Brain microvascular endothelial cell (primary cell): ENCODE measurements at places on chromosomes 12 and 14.

GRCh38 chr12:85733221-85733840 lies 102.9 kb downstream of the RASSF9 start:
- peak; percentile 43 for DNase-seq

DNA sequence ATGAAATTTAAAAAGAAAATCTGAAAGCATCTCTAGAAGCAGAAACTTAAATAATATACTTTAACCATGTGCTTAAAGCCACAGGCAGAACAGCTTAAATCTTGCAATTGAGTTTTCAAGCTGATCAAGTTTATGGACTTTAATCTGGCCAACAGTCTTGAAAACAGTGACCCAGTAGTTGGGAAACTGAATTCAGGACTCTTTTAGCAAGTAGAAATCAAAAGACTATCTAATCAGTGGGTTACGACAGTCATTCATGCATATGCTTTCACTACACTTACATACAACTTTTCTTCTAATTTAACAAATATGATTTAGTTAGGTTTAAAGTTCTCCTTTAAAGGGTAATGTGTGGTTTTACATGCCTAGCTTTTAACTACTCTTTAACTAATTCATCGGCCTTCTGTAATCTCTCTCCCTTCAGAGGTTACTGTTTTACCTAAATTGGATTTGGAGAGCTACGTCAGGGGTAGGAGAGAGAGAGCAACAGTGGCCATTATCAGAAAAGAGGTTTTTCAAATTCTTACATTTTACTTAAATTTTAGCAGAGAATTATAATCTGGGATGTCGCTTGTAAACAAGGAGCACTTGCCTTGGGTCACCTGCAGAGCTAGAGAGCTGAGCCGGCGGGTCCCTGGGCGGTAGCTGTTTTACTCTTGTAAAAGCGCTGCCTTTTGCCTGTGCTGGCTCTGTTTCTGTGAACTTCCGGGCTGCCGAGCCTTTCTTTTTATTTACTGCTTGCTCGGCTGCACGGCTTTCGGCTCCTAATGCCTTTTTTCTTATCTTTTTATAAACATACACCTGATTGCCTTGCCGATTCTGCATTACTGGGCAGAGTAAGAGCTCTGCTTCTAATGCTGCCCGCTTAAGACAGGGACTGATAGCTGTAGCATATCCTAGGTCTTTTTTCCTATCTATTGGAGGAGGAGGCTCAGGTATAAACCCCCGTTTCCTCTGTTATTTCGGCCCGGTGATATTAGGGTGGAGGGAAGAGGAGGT lies 17.4 kb upstream of the LYZ start:
- no peak for DNase-seq

GRCh38 chr12:27958675-27959074 lies 13.9 kb downstream of the PTHLH start:
- DNase-seq = no peak

DNA sequence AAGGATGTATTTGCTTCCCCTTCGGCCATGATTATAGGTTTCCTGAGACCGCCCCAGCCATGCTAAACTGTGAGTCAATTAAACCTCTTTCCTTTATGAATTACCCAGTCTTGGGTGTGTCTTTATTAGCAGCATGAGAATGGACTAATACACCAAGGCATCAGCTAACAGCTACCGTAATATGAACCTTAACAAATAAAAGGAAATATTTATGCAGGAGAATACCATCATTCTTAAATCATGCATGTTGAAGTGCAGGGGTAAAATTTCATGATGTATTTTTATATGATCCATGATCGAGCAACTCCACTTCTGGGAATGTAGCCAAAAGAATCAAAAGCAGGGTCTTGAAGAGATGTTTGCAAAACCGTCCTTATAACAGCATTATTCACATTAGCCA lies 379.0 kb downstream of the NPAS3 start:
- no peak for DNase-seq

DNA sequence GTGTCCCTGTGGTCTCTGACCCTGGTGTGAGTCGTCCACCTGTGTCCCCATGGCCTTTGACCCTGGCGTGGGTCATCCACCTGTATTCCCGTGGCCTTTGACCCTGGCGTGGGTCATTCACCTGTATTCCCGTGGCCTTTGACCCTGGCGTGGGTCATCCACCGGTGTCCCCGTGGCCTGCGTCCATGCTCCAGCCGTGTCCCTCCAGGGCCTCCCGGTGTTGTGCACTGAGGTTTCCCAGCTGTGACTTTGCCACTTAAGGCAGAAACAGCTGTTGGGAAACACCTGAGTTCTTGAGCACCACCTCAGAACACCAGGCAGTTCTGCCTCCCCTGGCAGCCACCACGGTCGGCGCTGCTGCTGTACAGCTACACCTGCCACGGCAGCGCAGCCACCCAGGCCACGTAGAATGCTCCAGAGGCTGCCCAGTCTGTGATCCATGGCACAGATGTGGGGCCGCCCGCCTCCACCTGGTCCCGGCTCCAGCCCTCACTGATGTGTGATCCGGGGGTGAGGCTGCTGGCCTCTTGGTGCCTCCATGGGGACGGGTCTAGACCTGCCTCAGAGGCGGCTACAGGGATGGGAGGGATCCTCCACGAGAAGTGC lies 69.1 kb upstream of the GALNT9 start:
- DNase-seq = no peak

GRCh38 chr14:92553438-92553837 lies 39.9 kb downstream of the RIN3 start:
- peak; percentile 67 for DNase-seq

GRCh38 chr12:50112456-50113218 lies 601 bp downstream of the COX14 start:
- no peak for DNase-seq

DNA sequence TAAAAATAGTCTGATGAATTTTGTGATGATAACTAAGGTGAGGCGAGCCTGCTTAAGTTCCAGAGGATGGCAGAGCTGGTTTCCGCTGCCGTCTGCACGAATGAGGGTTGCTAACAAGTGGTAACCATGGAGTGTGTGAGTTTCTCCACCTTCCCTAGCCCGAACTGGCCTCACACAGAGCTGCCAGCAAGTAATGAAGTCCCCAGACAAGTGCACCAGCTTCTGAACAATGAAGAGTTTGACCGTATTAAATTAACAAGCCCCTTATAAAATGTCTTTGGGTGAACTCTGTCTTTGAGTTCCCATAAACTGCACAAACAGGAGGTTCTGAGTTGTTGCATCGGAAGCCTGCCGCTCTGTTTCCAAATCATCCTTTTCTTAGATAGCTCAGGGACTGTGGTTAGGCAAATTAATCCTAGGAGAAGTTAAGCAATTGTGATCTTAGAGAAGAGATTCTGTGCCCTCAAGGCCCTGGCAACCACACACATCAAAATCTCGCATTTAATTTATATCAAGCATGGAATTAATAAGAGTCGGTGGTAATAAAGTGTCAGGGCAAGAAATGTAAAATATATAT lies 274.1 kb upstream of the DAAM1 start:
- no peak for DNase-seq

- no peak for DNase-seq
Observed at GRCh38 chr14:24828486-24828885, 194.5 kb upstream of the GZMB start.

GRCh38 chr14:69059658-69060623 lies 80.8 kb upstream of the ACTN1 start:
- DNase-seq = peak; percentile 99

GRCh38 chr12:82686168-82687020 lies at the start of gene TMTC2:
Gene TMTC2, plus strand, starts transcription at chr12:82686906.
- DNase-seq = peak; percentile 89

DNA sequence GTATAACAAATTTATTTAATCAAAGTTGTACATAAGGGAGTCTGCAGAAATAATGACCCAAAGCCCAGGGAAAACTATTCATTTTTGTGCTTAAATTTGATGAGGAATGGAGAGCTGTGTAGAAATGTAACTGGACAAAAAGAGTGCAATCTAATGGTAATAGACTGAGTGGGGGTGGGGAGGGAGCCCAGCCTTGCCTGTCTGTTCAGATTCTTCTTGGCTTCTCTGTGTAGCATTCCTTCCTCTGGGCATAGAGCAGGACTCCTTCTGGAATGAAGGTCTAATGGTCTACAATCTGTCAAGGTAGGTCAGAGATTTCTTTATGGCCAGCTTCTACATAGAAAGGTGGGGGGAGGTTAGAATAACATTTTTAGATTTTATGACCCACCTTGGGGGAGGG lies 126.1 kb downstream of the SYT10 start:
- DNase-seq = no peak

GRCh38 chr12:113306382-113306781 lies 28.5 kb downstream of the SLC8B1 start:
- DNase-seq = no peak

DNA sequence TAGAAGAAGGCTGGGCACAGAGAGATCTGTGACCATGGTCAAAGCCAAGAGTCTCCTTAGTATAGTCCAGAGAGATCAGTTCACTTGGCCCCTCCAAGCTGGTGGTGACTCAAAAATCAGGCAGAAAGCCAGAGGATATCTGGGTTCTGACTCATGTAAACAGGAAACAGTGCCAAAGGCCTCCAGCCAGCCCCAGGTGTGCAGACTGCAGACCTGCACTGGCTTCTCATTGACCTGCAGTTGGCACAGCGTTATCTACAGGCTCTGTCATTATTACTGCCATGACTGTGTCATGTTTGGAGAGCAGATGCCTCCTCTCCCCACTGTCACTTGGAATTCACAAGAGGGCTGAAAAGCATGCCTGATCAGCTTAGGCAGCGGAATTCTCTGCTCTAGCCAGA lies 295.7 kb upstream of the PRKD1 start:
- DNase-seq = peak; percentile 76

GRCh38 chr14:25101276-25101675 lies 51.3 kb upstream of the STXBP6 start:
- DNase-seq = no peak

GRCh38 chr14:88492272-88493089 lies 62.3 kb downstream of the PTPN21 start:
- peak; percentile 83 for DNase-seq

- no peak for DNase-seq
Observed at GRCh38 chr14:70873627-70874026, 33.6 kb upstream of the PCNX1 start.

DNA sequence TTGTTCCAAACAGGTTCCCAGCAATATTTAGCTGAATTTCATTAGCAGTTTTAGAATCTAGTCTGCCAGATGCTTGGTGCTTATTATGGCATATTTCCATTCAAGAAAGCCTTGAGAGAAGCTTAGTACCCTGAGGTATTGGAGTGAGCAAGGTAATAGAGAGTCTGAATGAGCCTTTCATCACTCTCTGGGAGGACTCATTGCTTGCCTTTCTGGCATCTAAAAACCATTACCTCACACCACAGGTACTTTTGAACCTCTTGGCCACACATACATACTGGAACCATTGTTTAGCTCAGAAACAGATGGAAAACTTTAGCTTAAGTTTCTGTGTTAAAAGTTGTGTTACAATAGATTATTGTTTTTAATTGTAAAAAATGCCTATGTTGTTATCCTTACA lies 27.4 kb upstream of the KCNH3 start:
- no peak for DNase-seq

DNA sequence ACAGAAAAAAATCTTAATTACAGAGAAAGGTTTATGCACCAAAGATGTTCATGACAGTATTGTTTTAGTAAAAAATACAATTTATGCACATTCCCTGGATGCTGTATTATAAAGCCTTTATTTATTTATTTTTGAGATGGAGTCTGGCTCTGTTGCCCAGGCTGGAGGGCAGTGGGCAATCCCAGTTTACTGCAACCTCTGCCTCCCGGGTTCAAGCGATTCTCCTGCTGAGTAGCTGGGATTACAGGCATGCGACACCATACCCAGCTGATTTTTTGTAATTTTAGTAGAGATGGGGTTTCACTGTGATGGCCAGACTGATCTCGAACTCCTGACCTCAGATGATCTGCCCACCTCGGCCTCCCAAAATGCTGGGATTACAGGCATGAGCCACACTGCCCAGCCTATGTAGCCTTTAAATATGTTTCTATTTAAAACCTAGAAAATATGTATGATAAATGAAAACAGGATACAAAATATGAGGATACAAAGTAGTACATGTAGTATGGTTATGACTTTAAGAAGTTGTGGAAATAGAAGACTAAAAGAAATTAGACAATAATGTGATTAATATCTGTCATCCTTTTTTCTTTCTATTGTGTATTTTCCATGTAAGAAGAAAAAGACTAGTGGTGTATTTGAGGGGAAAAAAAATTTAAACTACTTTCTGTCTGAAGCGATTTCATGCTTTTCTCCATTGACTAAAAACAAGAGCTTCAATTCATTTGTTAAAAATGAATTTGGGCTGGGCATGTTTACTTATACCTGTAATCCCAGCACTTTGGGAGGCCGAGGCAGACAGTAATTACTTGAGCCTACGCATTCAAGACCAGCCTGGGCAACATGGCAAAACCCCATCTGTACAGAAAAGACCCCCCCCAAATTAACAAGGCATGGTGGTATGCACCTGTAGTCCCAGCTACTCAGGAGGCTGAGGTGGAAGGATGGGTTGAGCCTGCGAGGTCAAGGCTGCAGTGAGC lies 13.1 kb downstream of the ATF1 start:
- DNase-seq = no peak

DNA sequence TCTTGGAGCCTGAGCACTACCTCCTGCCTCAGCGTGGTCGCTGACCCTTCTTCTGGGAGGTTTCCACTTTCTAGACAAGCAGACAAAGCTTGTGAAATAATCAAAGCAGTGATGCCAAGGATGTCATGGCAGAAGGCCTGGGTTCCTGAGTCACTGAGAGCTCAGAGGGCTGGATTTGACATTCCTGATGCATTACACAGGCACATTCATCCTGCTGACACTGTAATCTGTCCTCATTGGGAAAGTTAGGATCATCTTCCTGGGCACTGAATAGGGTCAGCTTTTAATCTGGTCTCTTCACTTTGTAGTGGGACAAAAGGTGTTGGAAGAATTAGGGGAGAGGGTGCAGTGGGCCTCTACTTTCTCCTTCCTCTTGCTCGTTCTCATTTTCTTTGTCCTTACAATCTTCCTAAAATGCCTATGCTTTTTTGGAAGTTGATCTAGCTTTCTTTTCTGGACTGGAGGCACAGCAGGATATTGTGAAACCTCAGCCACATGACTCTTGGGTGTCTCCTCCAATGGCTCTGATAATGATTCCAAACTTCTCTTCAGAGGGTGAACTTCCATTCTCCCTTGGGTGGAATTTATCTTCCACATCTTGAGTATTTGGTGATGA lies 29.6 kb downstream of the EEA1 start:
- peak; percentile 98 for DNase-seq
